ENCODE measurements at places on chromosomes 1 and 21.

- DNase-seq = no peak
Measured at GRCh38 chr21:28580585-28580984, 412.1 kb downstream of the LTN1 start.

DNA sequence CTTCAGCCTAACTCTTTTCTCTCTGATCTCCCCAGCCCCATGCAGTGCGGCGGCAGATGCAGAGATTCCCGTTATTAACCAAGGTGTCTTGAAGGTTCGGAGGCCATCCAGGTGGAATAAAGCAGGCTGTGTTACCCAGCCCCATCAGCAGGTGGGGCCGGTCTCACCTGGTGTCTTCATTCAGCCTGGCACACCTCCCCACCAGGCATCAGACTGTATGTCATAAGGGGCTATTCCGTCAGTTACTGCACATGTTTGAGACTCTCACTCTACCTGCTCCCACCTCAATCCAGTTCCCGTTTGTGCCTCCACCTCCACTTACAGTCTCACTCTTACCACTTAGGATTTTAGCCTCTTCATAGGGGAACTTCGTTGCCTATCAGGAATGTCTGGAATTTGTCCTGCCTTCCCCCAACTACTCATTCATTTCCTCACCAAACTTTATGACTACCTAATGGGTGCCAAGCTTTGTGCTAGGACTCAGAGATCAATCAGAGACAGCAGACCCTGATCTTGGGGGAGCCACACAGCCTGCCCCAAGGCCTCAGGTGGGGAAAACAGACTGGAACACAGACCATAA lies 170.2 kb downstream of the PLPP3 start:
- DNase-seq = peak; percentile 36

GRCh38 chr1:225595974-225596551 lies 56.9 kb downstream of the ENAH start:
- DNase-seq = no peak

DNA sequence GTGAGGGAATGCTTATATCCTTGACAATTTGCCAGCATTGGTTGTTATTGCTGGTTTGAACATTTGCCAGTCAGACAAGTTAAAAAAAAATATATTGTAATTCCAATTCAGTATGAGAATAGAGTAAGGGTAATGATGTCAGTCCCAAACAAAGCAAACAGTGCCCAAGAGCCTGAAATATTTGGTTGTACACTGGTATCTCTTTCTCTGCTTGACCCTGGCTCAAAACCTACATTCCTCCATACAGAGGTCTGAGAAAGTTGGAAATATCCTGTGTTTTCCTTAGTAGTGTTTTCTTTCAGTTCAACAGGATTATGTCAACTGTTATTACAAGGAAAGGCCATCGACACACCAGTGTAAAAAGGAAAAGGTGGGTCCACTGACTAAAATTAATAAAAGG lies 145.6 kb downstream of the MRPL39 start:
- DNase-seq = no peak

DNA sequence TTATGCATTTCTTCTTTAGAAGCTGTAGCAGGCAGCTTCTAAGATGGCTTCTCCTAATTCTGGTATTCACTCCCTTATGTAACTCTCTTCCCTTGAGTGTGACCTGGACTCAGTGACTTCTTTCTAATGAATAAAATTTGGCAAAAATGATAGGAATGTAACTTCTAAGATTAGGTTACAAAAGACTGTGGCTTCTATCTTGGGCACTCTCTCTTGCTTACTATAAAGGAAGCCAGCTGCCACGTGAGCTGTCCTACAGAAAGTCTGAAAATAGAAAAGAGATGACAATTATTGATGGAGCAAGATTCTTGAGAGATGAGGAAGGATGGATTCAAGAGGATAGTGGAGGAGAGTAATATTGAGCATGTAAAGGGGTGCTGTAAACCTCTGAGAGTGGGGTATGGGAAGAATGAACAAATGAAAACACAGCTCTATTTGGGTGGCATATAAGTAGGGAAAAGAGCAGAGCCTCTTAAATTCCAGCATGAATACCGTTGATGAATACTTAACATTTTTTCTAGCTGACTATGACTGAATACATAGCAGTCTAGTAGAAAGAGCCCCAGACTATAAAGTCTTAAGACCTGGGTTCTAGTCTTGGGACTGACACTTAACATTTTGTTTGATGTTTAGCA lies 5.5 kb downstream of the TSEN15 start:
- DNase-seq = peak; percentile 81

DNA sequence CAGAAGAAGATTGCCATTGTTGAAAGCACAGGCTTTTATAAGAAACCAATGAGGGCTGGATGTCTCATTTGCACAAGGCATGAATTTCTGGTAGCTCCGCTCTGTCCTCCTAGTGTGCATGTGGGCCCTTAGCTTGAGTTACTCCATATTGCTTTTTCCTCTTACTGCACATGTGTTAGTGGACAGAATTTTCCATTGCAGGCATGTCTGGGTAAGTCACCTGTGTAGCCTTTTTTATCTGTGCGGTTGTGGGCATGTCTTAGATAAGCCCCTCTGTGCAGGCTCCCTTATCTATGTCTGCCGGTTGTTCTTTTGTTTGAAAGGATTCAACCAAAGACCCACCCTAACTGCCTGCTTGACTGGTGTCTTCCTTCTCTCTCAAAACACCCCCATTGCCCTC lies 7.2 kb upstream of the CLCA1 start:
- DNase-seq = no peak

DNA sequence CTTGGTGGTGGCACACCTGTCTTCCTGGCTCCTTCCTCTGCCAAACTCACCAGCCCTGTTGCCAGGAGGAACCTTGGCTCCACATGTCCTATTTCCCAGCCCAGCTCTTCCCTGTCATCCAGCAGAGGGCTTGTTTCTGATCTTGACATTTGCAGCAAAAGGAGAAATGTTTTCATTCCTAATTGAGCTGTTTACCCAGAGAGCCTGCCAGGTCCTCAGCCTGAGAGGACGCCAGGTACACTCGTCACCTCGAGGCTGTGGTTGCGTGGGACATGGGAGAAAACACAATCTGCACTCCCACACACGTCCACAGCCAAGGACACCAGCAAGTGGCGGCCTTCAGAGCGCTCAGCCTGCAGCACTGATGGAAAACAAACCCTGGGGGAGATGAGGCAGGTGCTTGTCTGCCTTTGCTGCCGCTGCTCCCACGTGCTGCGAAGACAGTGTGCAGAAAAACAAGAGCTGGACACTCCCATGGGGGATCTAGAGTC lies 132.8 kb upstream of the CD34 start:
- no peak for DNase-seq

GRCh38 chr1:9068981-9069325 lies 482 bp downstream of the SLC2A5 start:
- peak; percentile 26 for DNase-seq

- DNase-seq = no peak
Measured at GRCh38 chr1:61226791-61227567, 144.6 kb downstream of the NFIA start.

GRCh38 chr1:210754878-210755665 lies 378.9 kb downstream of the KCNH1 start:
- DNase-seq = peak; percentile 18

GRCh38 chr1:165355977-165356811 lies at the start of gene LMX1A:
TSS of gene LMX1A (minus strand) at chr1:165356715. CDS start at chr1:165355559, 1,156 bp downstream.
- no peak for DNase-seq

DNA sequence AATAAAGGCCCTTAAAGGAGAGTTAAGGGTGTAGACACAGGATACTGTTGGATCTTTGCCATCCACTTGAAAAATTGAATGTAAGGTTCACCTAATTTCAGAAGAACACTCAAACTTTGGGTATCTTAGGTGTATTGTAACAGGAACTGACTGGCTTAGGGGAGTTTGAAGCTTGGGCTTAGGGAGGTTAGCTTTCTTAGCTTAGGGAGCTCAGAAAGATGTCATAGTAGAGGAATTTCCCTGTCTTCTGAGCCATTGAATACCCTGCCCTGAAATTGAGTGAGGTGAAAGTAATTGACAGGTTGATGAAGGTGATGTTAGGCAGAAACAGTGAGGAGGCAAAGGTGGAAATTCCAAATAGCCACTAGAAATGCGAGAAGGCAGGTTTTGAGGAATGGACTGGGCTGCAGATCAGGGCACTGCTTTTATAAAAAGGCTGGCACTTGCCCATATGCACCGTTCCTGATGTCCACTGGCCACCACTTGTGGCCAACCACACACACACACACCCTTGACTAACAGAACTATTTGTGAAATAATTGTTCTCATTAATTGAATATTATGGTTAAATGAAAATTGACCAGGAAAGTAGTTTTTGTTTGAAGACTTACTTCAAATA lies 16.5 kb downstream of the BACH1 start:
- DNase-seq = peak; percentile 27

DNA sequence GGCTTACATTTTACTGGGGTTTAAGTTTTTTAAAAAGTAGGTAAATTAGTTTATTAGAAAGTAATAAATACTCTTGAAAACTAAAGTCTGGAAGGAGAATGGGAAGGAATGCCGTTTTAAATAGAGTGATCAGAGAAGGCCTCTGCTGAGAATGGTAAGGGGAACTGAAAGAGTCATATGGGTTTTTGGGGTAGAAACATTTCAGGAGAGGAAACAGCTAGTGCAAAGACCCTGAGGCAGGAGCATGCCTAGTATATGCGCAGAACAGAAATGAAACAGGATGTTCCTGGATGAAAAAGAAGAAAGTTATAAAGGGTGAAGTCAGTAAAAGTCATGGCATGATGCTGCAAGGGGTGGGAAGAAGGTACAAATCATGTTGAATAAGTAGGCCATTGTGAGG lies 38.9 kb downstream of the ZC3H11B start:
- DNase-seq = no peak

DNA sequence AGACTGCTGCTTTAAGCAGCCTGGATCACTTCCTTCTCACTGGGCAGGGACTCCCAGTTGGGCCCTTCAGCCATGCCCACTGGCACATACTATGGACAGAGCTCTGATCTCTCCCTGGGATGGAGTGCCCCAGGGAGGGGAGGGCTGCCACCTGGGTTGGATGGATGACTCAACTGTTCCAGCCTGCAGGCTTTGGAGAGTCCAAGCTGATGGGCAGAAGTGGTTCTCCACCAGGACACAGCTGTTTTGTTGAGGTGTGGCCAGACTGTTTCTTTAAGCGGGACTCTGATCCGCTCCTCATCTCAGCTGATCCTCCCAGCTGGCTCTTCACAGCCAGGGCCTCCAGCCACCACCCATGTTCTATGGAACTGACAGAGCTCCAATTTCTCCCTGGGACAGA lies 166.9 kb downstream of the MAGI3 start:
- no peak for DNase-seq

GRCh38 chr21:26659182-26659581 lies 86.1 kb upstream of the CYYR1 start:
- DNase-seq = no peak

- DNase-seq = no peak
Measured at GRCh38 chr1:205074513-205074912, 9.7 kb downstream of the TMEM81 start.

DNA sequence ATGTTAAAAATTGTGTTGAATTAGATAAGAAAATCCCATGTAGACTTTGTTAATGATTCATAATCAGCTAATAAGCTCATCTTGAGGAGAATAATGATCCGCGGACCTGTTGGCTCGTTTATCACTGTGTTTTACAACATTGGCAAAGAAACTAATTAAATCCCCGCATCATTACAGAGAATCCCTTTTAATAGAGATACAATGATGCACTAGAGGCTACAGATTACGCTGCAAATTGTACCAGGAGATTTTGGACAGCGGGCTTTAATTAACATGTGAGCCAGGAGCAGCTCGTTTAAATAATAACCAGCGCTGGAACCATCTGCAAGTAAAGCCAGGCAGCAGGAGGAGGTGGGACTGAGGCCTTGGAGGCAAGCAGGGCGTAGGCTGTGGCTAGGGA lies 280.3 kb upstream of the POU3F1 start:
- no peak for DNase-seq

DNA sequence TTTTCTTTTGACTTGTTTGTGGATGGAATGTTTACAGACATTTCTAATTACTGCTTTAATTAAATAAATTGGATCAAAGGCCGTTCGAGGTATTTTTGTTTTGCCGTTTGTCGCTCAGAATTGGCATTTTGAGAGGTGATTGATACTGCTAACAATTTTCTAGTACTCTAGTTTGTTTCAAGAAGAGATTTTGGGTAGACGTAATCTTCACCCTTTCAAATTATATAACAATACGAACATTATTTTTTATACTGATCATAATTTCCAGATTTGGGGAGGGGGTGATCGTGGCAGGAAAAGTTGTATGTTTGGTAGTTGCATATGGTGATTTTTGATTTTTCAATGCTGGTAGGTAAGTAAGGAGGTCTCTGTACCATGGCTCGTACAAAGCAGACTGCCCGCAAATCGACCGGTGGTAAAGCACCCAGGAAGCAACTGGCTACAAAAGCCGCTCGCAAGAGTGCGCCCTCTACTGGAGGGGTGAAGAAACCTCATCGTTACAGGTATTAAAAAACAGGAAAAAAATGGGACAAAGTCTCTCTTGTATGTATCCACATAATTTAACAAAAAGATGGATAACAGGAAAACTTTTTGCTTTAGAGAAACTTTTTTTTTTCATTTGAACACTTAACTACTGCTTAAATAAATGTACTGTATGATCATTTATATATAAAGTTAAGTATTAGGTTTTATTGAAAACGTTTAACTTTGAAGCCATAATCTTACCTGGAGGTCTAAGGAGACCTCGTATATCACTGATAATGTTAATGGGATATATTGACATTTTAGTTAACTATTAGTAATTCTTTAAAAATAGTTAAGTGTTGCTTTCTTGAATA lies 1.7 kb downstream of the H3-3A start:
- DNase-seq = no peak

- peak; percentile 59 for DNase-seq
Measured at GRCh38 chr1:31095298-31095981, 29.9 kb upstream of the PUM1 start.

- DNase-seq = no peak
Measured at GRCh38 chr1:156502391-156502893, 1.9 kb upstream of the MEF2D start.

DNA sequence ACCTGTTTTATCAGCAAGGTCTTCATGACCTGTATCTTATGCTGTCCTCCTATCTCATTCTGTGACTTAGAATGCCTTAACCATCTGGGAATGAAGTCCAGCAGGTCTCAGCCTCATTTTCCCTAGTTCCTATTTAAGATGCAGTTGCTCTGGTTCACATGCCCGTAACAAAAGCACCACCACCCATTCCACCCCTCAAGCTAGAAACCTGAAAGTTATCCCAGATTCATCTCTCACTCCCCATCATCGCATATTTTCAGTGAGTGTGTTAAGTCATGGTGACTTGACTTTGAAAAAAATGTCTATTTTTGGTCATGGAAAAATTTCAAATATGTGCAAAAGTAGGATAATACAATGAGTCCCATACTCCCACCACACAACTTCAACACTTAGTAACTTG lies 11.7 kb downstream of the HMGN2 start:
- DNase-seq = no peak
